ENCODE measurements at places on chromosomes 12 and 14.

DNA sequence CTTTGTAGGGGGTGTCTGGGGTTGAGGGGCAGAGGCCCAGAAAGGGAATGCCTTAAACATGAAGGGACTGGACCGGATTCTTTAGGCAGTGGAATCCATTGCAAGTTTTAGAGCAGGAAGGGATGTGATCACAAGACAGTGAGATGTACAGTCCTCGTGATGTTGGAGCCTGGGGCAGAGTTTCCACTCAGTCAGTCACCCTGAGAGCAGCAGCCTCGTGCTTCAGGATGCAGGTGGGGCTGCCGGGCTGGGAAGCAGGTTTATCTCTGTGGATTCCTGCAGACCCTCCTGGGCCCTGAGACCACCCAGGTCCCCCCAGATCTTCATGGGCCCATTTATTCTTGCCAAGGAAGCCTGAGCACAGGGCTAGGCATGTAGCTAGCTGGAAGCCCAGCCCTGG is 38.5 kb downstream of the RIN3 start:
- DNase-seq: no peak

DNA sequence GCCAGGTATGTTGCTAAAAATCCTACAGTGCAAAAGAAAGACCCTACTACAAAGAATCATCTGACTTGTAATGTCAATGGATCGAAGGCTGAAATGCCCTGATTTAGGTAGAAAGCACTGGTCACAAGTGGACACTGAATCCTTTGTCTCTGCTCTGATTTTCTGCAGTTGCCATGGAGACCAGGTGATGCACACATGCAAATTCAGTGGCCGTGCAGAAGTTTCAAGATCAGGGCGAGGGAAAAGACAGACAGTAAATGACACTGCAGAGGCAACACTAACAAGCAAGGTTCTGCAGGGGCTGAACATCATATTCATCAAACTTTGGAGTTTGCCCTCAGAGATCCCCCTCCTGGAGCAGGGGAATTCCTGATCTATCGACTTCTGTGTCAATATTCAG is 370.3 kb upstream of the TMEM132C start:
- DNase-seq: no peak

- no peak for DNase-seq
Measured at GRCh38 chr12:65666876-65667275, 157.4 kb upstream of the HMGA2 start.

DNA sequence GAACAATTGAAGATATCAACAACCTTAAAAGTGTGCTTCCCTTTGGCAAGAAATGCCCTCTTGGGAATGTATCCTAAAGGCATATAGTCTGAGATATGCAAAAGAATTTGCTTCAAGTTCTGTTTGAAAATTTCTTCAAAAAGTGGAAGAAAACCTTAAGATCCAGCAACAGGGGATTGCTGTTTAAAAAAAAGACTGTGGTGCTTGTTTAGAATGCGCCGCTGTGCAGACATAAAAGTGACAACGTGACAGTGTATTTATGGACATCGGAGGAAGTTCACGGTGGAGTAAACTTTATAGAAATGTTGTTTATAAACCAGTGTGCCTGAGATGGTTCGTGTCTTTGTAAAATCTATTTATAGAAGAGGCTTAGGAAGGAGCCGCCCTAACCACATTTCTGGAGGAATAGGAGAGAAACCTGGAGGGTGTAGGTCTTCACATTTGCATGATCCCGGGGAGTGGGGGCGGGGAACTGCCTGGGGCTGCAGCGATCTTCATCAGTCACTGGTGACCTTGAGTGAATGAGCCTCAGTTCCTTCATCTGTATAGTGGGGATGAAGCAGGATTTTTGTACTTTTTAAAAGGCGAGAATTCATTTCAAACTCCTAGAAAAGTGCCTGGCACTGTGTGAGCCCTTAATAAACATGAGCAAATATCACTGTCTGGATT is 27.5 kb downstream of the ADGRD1 start:
- DNase-seq: no peak

- no peak for DNase-seq
Measured at GRCh38 chr14:101960225-101960624, 4.1 kb upstream of the DYNC1H1 start.

- DNase-seq: no peak
Measured at GRCh38 chr12:116144384-116144783, 133.1 kb downstream of the MED13L start.

DNA sequence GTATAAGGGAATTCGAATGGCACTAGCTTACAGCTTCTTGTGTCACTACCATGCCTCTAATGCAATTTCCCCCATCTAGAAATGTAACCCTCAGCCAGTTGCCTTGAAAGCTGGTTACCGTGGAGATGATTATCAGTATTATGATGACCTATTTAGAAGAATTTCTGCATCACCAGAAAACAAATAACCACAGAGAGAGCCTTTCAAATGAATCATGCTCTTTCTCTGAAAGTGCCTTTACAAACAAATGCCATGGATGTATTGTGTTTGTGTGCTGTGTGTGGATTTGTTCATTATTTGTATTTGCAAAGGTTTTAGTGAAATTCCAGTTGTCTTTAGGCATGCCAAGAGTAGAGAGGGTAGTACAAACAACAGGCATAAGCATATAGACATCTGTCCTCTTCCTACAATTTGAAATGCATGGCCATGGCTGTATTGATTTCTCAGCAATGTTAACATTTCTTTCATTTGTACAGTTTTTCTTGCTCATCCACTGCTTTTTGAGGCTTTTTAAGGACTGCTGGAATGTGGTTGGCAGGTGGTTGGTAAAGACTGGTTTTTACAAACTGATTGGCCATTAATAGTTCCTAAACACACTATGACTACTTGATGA is 266.5 kb downstream of the PAWR start:
- peak; percentile 26 for DNase-seq

DNA sequence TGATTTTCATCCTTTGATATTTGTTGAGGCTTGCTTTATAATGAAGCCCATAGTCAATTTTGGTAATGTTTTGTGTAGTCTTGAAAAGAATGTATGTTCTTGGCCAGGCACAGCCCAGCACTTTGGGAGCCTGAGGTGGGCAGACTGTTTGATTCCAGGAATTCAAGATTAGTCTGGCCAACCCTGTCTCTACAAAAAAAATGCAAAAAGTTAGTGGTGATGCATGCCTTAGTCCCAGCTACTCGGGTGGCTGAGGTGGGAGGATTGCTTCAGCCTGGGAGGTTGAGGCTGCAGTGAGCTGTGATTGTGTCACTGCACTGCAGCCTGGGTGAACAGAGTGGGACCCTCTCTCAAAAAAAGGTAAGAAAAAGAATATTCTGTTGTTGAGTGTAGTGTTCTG is 10.8 kb downstream of the ETNK1 start:
- DNase-seq: no peak

DNA sequence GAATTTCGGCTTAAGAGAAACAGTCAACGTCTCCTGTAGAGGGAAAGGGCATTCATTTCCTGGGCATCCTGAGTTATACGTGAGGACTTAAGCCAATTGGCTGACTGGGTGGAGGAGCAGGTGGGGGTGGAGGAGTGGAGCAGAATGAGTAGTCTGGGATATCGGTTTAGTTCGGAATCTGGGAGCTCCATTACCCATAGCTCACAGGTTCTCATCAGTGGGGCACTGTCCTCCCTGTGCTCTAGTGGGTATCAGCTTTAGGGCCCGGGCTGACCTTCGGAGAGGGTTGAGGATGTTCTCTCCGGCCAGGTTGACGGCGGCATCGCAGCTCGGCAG is 704 bp downstream of the SDR39U1 start:
- peak; percentile 74 for DNase-seq

GRCh38 chr12:14239350-14239934 is 126.0 kb upstream of the ATF7IP start:
- peak; percentile 59 for DNase-seq

DNA sequence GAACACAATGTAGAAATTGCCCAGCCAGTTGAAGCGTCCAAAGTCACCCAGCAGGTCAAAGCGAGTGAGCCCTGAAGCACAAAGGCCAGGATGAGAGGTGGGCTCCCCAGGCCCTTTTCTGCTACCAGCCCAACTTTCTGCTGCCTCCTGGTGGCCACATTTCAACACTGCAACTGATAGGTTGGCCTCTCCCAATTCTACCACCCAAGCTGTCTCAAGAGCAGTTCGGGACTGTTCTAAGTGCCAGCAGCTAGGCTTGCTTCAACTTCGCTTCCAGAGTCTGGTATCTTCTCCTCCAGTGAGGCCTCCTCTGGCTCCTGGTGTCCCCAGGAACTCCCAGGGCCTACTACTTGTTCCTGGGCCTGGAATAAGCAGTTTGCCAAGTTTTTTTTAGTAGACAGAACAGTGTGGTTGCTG is 3.4 kb upstream of the DHH start:
- DNase-seq: peak; percentile 66

DNA sequence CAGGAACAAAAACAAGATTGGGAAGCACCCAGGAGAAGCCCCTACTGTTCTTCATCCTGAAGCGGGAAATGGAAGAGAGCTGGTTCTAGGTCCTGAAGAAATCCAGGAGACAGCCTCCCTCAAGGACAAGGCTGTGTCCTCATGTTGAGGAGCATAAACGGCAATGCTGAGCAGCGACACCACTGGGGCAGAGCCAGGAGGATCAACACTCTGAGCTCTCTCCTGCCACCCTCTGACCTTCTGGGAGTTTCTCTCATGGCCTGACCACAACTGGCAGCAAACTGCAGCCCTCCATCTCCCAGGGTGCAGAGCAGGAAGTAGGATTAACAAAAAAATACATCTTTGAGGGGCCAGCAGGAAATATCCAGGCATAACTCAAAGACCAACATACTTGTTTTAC is 1292.2 kb upstream of the TMEM132C start:
- no peak for DNase-seq

All from hepatic stellate cell (primary cell).